Mammary epithelial cell (primary cell): ENCODE measurements at places on chromosomes 6 and 20.
A peak's percentile ranks its signal among the peaks of the same experiment; 100 is the strongest.

GRCh38 chr6:158661156-158661685 lies 11.4 kb downstream of the SYTL3 start:
- DNase-seq: no peak

GRCh38 chr6:35640017-35640664 lies 48.6 kb downstream of the FKBP5 start:
- peak; percentile 65 for DNase-seq

- DNase-seq: no peak
Observed at GRCh38 chr6:57130661-57131177, 40.7 kb downstream of the ZNF451 start.

DNA sequence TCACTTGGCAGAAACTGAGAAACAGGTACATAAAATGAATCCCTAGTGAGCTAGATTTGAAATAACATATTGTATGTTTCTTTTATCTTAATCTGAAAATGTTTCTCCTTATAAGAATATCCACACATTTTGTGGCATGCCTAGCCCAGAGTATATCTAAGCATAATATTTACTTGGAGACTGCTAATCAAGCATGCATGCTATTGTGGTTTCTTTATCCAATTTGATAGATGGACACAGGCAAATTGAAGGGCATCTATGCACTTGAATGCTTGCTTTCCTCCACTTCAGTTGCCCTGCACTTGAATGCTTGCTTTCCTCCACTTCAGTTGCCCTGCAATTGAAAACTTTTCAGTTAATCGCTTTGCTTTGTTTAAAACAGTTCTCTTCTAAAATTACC lies 729.8 kb downstream of the TBC1D32 start:
- DNase-seq: no peak

DNA sequence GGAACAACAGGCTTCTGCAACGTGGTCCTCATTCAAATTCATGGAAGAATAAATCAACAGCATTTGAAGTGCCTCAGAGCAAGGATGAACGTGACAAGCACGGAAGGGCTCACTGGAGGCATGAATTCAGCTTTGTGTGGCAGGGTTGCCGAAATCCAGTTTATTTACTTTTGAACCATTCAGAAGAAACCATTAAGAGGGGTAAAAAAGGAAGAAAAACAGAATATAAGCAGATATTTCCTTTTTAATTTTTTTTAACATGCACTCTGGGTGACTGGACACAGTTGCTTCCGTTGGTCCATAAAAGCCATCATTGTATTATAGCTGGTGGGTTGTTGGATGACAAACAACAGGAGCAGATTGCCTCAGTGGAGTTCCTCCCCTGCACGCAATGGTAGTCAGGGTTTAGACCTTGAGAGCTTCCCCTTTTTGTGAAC lies 17.3 kb upstream of the SNRPB2 start:
- no peak for DNase-seq

DNA sequence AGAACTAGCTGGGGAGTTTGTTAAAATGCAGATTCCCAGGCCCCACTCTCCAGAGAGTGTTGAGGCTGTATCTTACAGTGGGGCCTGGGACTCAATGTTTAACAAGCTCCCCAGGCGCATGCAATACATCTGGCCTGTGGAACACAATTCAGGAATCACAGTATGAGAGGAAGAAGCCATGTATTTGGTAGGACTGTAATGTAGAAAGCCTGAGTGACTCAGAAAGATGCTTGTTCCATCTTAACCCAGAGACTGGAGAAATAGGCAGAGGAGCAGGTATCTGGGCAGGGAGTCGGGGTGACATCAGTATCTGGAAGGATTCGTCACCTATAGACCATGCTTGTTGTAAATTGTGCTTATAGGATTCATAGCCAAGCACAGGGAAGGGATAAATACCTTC lies 90.5 kb downstream of the UNC5CL start:
- DNase-seq: peak; percentile 65
